T follicular helper cell (primary cell): ENCODE measurements at places on chromosomes 2 and 18.

- no peak for DNase-seq
These were observed 274.0 kb upstream of the FIGN start for GRCh38 chr2:164009756-164010337.

DNA sequence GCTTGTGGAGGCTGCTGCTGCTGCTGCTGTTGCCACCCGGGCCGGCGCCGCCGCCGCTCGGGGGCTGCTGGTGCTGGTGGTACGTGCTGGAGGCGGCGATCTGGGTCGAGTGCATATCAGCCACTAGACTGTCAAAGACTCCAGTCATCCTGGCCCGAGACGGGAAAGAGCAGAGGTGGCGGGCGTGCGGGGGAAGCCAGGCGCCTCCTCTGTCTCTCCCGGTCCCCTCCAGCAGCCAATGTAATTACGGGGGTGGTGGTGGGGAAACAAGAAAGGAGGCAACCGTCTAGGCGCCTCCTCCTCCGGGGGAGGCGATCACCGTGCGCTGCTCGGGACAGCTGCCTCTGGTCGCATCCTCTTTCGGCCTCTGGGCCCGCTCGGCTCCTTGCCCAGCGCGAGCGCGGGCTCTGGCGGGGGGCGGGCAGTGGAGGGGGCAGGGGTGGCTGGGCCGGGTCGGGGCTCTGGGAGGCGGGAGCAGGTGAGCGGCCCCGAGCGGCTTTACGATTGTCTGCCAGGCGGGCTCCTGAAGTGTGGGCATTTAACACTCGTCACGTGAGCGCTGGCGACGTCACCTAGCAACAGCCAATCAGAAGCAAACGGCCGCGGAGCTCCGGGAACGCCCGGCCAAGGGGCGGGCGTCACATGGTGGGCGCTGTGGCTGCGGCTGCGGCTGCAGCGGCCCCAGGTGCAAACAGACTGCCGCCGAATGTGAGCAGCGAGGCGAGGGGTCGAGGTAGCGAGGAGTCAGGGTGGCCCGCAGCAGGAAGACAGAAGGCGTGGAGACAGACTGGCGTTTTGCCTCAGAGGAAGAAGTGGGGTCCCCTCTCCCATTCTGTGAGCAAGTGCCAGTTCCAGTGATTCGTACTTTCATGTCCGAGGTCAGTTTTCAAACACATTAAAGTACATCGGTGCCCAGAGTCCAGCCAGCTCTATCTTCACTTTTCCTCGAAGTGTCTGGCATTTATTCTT is at the start of gene DLX2:
Gene DLX2, minus strand, starts transcription at position 510 of the 969 bp plus-strand sequence. Its CDS starts 362 bp downstream, at position 148.
- DNase-seq = no peak

DNA sequence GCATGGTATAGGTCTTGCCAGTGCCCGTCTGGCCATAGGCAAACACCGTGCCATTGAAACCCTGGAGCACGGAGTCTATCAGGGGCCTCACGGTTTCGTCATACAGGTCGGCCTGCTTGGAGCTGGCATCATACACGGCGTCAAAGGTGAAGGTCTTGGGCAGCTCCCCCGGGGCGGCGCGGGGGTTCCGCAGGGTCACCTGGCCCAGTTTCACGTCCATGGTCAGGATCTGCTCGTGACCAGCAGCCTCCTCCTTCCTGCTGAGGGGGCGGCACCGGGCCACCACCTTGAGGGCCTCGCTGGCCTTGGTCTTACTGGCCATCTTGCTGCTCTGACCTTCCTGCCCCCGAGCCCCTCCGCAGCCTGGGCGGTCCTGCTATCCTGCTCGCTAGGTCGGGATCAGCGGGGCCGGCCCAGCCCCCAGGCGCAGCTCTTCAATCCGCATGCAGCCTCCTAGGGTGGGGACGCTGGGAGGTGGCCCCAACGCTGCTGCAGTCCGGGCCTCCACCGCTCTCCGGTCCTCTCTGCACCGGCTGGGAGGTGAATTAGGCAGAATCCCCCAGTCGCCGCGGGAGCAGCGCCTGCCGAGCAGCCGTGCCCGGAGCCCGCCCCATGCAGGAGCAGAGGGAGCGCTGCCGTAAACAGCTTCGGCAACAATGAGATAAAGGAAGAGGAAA is 563 bp downstream of the KIF3C start:
- no peak for DNase-seq

DNA sequence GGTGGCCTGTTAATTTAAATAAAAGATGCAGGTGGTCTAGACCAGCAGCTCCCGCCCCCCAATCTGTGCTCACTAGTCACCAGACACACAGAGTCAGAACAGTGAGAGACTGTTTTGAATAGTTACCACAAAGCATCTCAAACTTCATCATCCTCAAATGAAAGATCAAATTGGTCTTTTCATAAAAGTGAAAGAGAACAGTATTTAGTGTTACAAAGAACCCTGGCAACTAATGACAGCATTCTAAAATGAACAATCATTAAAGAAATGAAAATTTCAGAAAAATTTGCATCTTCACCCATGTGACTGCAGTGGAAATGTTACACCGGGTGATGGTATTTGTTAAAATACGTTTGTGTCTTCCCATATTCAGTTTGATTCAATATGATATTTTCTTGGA is 65.5 kb upstream of the PMAIP1 start:
- DNase-seq = no peak

- DNase-seq = no peak
These were observed 73.0 kb downstream of the FARSB start for GRCh38 chr2:222582928-222583327.

- DNase-seq = no peak
These were observed 173.5 kb downstream of the CDH2 start for GRCh38 chr18:28003451-28003850.

DNA sequence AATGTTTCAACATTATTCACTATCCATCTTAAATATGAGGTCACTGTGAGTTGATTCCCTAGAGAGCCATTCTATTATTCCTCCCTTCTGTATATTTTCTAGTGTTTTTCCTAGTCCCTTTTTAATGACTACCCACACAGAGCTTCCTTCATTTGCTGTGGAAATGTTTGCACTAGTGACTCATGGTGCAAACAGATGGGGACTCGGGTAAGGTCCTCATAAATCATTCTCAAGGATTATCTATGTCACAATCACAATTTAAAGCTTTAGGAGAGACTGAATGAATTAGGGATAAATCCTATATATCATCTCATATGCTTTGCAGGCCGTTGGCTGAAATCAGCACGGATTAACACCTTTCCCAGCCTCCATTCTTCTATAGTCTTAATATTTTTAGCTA is 159.6 kb downstream of the DCC start:
- DNase-seq = no peak

- no peak for DNase-seq
These were observed 166.0 kb downstream of the SEPTIN10 start for GRCh38 chr2:109447776-109448175.

GRCh38 chr2:47558116-47558767 is 155.3 kb downstream of the MSH2 start:
- no peak for DNase-seq

GRCh38 chr2:647003-647560 is 30.1 kb downstream of the TMEM18 start:
- DNase-seq = no peak

DNA sequence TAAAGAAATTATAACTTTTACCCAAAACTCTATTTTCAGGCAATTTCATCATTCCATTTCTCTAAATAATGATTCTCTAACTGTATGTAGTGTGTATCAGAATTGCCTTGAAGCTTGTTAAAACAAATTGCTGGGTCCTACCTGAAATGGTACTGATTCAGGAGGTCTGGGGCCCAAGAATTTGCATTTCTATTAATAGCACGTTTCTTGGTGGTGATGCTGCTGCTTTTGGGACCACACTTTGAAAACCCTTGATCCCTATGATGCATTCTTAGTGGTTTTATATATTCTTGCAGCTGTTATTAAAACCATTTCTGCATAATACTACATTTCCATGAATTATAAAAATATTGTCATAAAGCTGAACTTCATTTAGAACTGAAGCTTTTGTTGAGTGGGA is 140.7 kb downstream of the NCK2 start:
- no peak for DNase-seq

- no peak for DNase-seq
These were observed 52.9 kb upstream of the APCDD1 start for GRCh38 chr18:10401521-10401920.

GRCh38 chr2:40666398-40666797 is 214.5 kb upstream of the SLC8A1 start:
- DNase-seq = no peak

GRCh38 chr2:239908744-239909143 is 116.4 kb downstream of the NDUFA10 start:
- no peak for DNase-seq
